ENCODE measurements at places on chromosomes 13 and 19.
A peak's percentile ranks its signal among the peaks of the same experiment; 100 is the strongest.

DNA sequence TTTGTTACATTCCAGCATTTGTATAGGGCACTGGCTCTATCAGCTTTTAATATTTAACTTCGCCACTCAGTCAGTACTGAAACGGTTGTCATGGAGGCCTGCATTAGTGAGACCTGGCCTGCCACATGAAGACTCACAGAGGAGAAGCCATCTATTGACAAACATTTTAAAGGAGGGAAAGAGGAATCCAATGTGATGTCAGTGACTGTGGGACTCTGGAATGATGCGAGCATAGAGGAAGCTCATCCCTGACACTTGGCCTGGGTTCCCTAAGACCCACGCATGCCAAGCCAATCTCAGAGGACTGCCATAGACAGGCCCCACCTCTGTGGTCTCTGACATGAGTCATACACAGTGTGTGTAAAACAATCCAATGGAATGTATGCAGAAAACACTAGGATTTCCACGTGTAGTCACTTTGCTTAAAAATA lies 7.9 kb upstream of the DPY19L3 start:
- DNase-seq: peak; percentile 62

DNA sequence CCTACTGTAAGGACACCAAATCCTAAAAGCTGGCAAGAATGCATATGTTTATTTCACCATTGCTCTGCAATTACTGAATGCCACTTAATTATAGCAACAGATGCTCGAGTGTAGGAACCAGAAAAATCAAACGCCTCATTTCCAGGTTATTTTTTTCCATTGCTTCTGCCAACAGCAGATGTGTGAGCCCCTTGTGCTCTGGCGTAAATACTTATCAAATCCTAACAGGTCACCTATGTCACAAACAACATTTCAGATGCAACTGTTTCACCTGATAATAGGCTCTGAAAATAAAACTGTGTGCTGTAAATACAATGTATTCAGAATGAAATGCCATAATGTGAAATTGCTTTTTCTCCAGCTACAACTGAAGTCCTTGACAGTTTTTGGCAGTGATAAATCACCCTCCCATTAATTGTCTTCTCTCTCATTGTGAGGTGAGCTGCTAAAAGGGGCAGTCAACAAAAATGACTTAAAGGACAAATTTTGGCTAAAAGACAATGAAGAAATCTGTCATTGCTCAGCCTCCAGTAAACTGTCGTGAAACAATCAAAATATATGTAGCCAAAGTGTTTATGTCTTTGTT lies 344.0 kb downstream of the DACH1 start:
- no peak for DNase-seq

GRCh38 chr19:35585848-35586247 lies at the start of gene PMIS2:
Gene PMIS2, plus strand, starts transcription at chr19:35586173. Its CDS starts 87 bp downstream, at chr19:35586260.
- DNase-seq: no peak

DNA sequence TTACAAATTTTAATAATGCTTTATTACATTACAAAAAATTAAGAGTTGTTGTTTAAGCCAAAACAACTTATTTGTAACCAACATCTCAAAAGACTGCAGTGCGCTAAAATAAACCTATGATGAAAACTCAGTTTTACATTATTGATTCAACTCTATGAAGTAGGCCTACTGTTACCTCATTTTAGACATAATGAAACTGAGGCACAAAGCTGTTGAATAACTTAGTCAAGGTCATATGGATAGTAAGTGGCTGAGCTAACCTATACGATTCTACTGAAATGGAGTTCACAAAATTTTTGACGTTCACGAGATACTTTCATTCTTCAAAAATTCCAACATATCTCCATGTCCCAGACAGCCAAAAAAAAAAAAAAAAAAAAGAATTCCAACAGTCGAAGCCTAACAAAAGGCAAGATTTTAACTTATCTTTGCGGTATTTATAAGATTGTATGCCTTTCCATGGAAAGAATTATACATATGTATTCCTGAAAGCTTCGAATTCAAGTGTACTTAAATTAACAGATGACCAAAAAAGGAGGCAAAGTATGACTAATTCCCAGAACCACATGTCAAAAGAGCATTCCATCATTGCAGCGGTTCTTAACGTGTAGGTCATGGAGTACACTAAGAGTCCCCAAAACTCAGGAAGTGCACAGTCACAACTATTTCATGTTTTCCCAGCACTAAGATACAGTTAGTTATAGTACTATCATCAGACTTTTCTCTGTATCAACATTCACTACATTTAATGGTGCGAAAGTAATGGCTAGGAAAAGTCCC lies 69.4 kb downstream of the PSPC1 start:
- peak; percentile 90 for DNase-seq

- DNase-seq: no peak
These were observed 10.0 kb downstream of the CALM3 start for GRCh38 chr19:46610851-46611770.

DNA sequence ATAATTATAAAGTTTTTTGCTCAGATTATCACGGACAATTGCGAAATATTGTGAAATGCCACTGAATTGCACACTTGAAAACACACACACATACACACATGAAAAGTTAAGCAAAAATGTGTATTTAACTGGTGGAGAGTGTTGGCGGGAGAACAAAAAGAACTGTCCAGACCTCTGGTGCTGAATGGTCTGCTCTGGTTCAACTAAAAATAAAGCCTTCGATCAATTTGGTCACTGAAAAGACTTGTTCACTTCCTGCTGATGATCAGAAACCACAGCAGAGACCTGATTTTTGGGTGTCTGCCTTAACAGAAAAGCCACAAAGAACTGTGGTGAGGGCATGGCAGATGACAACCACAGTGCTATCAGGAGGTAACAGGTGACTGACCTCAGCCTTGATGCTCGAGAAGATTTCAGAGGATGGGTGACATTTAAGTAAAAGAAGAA lies 4.0 kb upstream of the IGFL1 start:
- peak; percentile 5 for DNase-seq

DNA sequence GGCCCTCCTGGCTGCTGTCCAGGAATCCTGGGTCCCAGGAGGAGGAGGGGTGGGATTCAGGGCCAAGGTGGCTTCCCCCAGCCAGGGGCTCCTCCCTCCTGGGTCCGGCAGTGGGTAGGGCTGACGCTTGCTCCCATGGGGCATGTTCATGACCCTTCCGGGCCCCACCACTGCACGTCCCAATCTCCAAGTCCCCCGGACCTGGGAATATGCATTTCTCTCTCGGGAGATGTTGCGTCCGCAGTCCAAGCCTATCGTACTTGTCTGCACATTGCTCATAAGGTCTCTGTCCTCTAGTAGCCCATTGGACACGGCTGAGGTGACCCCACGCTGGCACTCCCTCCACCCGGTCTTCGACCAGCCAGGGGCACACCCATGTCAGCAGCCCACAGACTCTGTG lies 192.3 kb downstream of the TEX29 start:
- DNase-seq: no peak

DNA sequence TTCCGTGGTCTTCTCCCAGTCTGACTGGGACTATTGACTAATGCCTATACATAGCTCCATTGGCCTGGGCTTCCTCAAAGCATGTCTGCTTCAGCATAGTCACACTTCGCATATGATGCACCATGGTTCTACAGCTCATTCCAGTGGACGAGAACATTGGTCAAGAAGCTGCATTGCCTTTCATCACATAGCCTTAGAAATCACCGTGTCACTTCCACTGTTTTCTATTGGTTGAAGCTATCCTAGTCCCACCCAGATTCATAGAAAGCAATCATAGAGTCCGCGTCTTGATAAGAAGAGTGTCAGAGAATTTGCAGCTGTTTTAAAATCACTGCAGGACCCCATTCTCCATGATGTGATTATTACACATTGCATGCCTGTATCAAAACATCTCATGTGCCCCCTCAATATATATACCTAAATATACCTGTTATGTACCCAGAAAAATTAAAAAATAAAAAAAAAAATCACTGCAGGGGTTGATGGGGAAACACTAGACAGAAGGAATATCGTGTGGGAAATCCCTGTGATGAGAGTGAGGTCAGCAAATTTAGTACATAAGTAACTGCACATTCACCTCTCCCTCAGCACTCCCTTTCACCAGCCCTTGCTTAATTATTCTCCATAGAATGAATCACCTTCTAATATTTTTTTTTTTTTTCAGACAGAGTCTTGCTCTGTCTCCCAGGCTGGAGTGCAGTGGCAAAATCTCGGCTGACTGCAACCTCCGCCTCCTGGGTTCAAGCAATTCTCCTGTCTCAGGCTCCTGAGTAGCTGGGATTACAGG lies 2.2 kb upstream of the ARHGAP33 start:
- peak; percentile 46 for DNase-seq

DNA sequence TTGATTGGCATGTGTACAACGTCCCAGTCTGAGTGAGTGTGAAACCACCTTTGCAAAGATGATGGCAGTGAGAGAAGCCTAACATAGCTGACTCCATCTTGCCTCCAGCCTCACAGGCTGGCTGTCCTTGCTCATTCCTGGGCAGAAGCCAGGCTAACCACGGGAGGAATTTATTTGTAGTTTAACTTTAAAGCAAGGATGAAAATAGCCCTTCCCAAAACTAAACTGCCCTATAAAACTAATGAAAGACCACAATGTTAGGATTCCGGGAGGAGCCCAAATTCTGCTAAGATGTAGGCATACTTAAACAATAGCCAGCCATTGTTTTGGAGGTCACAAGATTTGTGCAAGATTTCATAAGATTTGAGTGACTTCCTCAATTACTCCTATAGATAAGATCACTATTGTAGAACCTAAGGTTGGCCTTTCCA lies 96.6 kb upstream of the LSM14A start:
- no peak for DNase-seq

GRCh38 chr19:4181053-4181508 lies 1.3 kb downstream of the SIRT6 start:
- DNase-seq: no peak

DNA sequence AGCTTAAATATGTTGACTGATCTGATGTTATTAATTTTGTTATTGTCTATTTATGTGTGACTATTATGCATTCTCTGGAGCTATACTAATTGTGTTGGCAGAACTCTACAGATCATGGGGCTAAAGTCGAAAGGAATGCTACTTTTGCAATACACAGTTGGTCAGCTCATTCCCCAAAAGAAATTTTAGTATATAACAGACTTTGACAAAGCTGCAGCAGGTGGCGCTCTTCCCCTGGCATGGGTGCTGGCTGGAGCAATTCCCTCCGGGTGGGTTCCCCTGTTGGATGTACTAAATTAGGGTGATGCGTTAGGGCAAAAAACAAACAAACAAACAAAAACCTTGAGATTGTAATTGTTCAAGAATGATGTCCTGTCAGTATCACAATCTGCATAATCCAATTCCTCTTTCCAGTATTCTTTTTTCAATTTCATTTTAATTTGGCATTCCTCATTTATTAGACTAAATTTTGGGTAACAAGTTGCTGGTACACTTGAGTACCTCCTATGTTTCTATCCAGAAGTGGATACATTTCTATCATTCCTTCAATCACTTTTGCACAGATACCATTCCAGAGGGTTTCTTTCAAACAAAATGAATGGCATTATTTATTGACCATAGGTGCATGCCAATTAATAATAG lies 322.8 kb upstream of the EDNRB start:
- peak; percentile 32 for DNase-seq

DNA sequence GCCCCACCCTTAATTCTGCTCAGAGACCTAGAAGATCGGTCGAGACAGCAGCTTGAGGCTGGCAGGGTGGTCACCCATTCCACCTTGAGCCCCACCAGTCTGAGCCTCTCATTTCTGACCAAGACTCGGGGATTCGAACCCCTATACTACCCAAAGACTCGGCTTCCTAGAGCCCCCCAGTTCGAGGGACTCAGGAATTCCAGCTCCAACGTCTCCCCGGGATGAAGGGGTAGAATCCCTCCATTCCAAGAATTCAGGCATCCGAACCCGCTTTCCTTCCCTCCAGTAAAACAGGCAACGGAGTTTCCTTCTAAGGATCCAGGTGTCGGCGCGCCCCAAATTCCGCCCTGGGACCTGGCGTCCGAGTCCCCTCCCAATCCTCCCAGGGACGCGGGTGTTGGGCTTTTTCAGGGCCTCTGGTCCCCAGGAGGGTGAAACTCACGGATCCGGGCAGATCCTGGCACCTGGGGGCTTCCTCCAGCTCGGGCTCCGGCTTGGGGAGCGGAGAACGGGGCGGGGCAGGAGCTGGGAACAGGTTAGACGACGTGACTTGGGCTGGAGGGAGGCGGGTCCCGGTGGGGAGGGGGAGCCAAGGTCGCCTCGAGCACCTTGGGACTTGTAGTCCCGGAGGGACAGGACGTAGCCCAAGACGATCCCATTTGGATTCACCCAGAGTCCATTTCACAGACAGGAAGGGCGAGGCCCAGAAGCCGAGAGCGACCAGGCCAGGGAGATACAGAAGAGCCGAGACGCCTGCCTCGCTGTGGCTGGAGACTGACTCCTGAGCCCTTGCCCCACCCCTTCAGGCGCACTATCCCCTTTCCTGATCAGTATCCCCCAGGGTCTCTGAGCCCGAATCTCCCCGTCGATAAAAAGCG lies at the start of gene PPP1R13L:
TSS of gene PPP1R13L (minus strand) at position 513 of the 878 bp plus-strand sequence. CDS start 6,751 bp downstream, outside the sequence.
- DNase-seq: no peak

DNA sequence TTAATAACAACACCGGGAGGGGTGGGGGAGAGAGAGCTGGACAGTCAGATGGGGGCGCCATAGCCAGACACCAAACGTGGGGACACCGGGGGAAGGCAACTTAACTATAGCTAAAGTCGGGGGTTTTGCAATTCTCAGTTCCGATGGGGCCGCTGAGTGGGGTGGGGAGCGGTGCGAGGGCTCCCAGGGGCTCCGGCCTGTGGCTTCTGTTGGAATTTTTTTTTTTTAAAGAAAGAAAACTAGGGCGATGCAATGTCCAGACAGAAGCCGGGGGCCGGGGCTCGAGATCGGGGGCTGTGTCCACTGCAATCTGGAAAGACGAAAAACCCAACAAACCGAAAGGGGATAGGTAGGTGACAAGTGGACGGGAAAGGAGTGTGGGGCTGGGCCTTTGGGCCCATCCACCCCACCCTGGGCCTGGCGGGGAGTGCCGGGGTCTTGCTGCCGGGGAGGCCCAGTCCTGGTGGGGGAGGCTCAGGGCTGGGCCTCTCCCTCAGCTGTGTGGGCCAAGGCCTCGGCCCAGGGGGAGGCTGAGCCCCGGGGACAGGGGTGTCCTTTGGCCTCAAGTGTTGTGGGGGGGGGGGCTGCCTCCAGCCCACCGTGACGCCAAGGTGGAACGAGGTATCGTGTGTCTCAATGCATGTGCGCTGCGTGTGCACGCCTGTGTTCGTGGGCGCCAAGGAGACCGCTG lies 17.3 kb downstream of the PRKCSH start:
- DNase-seq: no peak

DNA sequence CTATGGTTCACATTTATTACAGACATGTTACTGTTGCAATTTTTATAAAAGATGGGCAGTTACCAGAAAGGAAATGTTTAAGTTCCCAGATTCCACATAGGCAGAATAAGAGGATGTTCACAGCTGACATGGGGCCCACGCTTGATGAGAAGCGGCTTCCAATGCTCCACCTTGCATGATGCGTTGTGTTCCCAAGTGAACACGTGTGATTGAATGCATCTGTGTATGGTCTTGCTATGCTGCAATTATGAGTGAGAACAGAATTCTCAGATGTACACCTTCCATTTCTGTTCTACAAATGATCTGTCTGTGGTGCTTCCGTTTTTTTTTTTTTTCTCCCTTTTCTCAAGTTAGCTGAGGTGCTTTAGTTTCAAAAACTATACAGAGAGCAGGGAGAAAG lies 15.5 kb downstream of the UPF3A start:
- no peak for DNase-seq

All from mesenchymal stem cell (in vitro differentiated cells and primary cell).